Kidney epithelial cell (primary cell): ENCODE measurements at places on chromosomes 11 and 22. TPM values are rescaled to one million over a fixed set of nuclear protein-coding genes. Genes with fewer than 3 reads are reported as not detected.

DNA sequence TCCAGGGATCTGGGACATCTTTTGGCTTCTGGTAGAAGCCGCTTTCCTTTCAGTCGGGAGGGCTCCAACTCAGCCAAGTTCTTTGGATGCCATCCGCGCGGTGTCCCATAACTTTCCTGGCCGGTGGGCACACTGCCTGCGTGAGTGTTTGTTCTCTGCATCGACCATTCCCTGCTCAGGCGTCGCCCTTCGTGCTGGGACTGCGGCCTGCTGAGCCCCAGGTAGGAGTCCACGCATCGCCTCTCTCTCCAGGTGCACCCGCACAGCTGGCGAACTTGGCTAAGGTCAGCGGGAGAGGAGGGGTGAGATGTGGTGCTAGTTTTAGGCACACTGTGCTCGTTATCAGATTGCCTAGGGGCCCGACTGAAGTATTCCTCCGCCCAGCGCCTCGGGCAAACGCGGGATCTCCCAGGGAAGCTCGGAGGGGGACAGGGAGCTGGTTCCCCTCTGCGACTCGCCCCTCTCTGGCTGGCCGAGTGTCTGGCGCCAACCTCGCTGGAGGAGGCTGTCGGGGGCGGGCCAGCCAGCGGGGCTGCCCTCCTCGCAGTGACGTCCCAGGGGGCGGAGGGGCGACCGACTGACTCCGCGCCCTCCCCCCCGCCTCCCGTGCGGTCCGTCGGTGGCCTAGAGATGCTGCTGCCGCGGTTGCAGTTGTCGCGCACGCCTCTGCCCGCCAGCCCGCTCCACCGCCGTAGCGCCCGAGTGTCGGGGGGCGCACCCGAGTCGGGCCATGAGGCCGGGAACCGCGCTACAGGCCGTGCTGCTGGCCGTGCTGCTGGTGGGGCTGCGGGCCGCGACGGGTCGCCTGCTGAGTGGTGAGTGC, at the start of gene LAYN:
LAYN (plus strand) TSS at position 607 of the 823 bp plus-strand sequence; CDS start at position 731, 124 bp downstream.
- no peak for DNase-seq

DNA sequence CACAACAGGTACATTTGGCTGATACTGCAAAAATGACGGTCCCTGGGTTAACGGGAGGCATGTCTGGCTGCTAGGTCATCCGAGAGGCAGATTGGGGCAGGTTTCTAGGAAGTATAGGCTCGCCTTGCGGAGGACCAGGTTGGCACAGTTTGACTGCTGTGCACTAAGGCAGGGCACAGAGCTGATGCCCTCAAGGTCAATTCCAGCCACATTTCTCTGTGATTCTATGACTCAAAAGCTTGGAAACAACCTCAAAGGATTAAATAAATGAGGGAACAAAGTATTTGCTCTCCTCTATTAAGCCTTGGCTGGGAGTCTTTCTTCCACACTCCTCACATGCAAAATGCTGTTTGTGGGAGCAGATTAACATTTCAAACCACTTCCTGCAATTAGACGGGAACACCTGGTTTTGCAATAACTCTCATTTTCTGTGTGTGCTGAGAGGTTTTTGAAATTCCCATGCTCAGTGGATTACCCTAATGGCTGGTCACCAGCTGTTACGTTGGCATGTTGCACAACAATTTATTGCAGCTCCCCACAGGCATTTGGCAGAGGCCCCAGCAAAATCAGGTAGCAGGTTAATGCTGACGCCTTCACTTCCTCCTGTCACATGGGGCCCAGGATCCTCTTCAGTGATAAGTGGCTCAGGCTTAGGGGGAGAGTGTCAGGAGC, 61.0 kb upstream of the PLET1 start:
- DNase-seq: peak; percentile 91

- DNase-seq: no peak
Measured at GRCh38 chr11:81071606-81072005, 1630.8 kb upstream of the TENM4 start.

RPS19BP1 gene
- 121 and 135 TPM in 2 replicates for total RNA-seq

DNA sequence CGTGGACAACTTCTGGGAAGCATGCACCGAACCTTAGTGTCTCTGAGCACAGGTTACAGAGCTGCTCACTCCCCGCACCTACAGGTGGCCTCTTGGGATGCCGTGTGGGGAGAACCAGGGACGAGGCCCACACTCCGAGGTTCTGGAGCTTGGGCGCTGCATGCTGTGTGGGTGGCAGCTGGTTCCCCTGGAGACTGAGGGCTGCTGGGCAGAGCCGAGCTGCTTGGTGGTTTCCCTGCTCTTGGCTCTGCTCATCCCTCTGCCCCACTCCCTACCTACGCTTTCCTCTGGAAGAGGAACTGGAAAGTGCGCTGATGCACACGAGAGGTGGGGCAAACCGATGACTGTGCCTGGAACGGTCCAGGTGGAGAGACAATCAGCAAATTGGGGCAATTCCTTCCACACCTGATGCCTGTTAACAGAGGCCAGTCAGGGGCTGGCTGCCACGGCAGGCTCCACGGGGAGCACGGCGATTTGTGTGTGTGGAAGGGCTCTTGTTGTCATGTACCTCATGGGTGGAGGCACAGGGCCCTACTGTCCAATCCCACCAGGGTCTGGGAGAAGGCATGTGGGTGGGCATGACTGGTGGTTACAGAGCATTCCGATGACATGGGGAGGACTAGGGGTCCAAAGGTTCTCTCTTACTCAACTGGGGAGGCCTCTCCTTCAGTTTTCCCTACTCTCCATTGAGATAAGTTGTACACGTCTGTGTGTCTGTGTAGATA, 60.9 kb downstream of the ST14 start:
- no peak for DNase-seq

MPPED2 gene
- total RNA-seq: 0.42 and 1.8 TPM in 2 replicates

- no peak for DNase-seq
Measured at GRCh38 chr11:8100605-8101004, 19.6 kb downstream of the TUB start.

DNA sequence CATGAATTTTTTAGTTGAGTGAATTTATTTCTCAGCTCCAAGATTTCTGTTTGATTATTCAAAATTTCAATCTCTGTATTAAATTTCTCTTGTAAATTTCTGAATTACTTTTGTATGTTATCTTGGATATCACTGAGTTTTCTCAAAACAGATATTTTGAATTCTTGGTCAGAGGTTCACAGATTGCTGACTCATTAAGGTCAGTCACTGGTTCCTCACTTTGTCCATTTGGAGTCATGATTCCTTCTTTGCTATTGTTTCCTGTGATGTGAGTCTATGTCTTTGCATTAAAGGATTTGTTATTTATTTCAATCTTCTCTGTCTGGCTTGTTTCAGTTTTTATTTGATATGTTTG, 10.2 kb upstream of the IL17RA start:
- no peak for DNase-seq

MAP4K2 gene
- total RNA-seq: 33.2 and 40.6 TPM in 2 replicates

APOL5 gene
- total RNA-seq: not detected in 2 replicates

NCR3LG1 gene
- total RNA-seq: 10.1 and 11.4 TPM in 2 replicates

DNA sequence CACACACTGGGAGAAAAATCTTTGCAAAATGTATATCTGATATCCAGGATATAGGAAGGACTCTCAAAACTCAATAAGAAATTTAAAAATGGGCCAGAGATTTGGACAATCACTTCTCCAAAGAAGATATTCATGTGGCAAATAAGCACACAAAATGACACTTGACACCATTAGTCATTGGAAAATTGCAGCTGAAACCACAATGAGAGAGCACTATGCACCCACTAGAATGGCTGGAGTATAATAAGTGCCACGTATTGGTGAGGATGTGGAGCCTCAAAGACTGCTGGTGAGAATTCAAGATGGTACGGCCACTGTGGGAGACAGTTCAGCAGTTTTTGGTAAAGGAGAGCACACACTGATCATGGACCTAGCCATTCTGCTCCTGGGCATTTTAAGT, 12.8 kb upstream of the OSBPL5 start:
- no peak for DNase-seq

DNA sequence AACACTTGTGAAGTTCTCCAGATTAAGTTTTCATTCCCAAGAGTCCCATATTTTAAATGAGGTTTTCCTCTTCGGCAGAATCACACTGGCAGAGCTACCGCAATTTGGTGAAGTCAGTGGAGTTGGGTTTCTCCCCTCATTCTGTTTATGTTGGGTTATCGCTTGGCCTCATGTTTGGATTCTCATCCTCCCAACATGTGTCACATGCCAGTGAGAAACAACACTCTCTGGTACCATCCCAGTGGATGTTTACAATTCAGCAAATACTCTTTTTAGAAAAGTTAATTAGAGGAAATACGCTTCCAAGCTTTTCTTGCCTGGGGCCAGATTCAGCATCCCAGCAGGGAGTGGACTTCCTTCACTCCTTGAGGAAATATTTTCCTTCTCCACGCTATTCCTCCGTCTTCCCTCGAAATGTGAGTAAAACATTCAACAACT, 2.1 kb downstream of the PAMR1 start:
- no peak for DNase-seq
